Stimulated activated CD4-positive, alpha-beta T cell treated with anti-CD3 and anti-CD28 coated beads, Interleukin-1b, Interleukin-23, amount 100 ng/mL, for 48 hours (primary cell): ENCODE measurements at places on chromosomes 2 and 18.

GRCh38 chr18:76875390-76876325, 53.3 kb downstream of the ZNF236 start:
- peak; percentile 31 for DNase-seq

- DNase-seq, result no peak
Measured at GRCh38 chr2:68375582-68375981, 10.5 kb downstream of the PLEK start.

DNA sequence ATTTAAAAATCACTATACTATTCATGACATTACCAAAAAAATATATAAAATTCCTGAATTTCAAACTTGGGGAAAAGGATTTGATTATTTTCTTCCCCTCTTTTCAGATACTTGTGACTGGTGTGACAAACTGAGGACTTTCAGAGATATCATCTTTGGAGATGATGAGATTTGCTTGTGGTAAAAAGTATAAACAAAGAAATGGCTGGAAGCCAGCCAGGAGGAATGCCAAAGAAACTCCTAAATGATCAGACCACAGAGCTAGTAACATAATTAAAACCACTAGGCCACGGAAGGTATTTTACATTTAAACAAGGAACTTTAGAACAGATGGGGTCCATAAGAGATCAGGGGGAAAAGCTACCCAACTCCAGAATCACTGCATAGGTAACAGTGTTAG, 58.7 kb downstream of the PIGN start:
- DNase-seq, result no peak

- no peak for DNase-seq
Measured at GRCh38 chr2:30441023-30441422, 6.0 kb upstream of the LCLAT1 start.

GRCh38 chr2:241929551-241930490, 60.3 kb downstream of the RTP5 start:
- no peak for DNase-seq

DNA sequence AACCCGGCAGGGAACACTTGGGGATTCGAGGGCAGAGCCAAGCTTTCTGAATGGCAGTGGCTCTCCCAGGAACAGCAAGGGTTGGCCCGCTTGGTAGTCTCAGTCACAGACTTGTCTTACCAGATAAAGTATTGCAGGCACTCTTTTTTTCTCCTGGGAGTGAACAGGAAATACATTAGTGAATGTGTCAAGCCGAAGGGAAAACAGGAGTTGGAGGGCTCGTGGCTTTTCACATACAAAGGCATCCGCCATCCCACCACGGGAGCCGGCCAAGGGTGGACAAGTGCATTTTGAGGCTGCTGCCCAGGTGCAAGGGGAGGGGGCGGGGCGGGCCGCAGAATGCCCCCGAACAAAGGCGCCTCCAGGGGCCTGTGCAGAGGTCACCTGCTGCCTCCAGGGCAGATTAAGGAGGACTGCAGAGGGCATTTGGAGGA, 163.3 kb upstream of the SIX3 start:
- DNase-seq, result no peak
